ENCODE measurements at places on chromosomes 12 and 14.
A peak's percentile ranks its signal among the peaks of the same experiment; 100 is the strongest.

- peak; percentile 16 for DNase-seq
Observed at GRCh38 chr14:32201816-32202490, at the start of gene RNU6-7. RNU6-7 (plus strand) TSS chr14:32202045.

DNA sequence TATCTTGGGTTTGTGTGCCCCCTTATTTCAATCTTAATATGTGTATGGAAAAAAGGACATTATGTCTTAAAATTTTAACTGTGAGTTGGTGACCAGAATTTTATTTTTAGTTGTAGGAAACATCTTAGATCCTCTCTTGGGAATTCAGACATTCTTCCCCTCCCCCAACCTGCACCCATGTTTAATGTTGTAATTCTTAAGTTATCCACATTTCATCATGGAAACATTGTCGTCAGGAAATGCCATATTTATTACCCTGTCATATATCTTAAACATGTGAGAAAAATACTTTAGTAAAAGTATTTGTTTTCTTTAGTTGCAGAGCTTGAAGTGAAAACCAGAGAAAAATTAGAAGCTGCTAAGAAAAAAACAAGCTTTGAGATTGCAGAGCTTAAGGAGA, 30.3 kb downstream of the YEATS4 start:
- no peak for DNase-seq

DNA sequence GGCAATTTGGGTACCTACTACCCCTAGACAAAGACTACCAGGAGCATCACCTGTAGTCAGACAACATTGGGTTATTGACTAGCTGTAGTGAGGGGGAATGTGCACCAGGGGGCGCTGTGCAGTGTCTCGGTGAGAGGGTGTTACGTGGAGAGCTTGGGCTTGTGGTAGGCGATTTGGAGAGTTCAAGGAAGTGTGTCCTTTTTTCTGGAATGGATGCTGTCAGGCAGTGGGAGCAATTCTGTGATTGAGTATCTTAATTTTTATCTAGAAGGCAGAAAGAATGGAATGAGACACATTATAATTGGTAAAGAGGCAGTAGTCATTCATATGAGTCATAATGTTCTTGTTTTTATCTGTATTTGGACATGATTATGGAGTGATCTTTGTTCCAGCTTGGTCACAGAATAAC, 187.7 kb downstream of the GALC start:
- no peak for DNase-seq

DNA sequence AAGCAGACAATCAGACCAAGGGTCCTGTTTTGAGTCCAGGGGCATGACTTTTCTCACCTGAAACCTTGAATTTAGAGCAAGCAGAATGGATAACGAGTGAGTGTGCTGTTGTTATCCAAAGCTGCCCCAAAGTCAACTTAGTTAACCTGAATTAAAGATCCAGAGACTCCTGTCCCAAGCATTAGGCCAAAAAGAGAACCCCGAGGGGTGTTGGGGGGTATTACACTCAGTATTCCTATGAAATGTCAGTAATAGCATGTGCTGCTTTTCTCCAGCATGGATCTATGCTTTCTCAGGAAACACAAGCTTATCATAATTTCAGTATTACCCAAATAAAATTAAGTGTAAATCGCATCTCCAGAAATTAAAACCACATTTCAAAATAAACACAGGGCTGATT, 19.0 kb downstream of the EIF4B start:
- no peak for DNase-seq

GRCh38 chr14:36085861-36086260, 90.7 kb downstream of the PTCSC3 start:
- no peak for DNase-seq

GRCh38 chr12:3684449-3685051, 68.4 kb downstream of the CRACR2A start:
- DNase-seq = no peak

- DNase-seq = no peak
Observed at GRCh38 chr14:106378191-106378590, 851.8 kb downstream of the TMEM121 start.

DNA sequence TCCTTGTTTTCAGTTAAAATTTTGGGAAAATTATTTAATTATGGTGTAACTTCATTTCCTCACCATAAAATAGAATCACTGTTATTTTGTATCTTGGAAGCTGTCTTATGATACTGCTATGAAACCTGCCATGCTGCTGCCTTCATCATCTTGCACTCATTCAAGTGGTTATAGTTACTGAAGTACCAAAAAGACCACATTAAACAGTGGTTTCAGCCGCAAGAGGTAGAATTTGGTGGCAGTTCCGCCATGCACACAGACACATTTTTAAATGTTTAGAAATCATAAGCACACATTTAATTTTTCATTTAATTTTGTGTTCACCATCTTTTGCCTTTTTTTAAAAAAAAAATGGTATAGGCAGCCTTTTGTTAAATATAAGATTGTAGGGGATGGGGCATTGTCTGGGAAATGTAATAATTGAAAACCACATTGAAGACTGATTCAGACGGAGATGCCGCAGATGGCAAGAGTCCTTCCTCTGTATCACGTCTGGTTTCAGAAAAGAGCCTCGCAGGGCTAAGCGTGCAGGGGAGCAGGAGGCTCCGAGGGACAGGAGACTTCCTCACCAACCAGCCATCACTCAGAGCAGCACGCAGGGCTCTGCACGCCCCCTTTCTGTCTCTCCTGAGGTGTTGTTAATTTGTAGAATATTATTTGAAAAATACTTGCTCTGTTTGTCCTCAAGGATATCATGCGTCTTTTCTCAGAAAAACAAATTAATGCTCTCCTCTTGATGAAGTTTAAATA, 115.2 kb upstream of the PELI2 start:
- no peak for DNase-seq

Data from occipital lobe (tissue), 3 donors.